ENCODE measurements at places on chromosomes 4 and X. TPM values are rescaled to one million over a fixed set of nuclear protein-coding genes. Genes with fewer than 3 reads are reported as not detected.
A peak's percentile ranks its signal among the peaks of the same experiment; 100 is the strongest.

DNA sequence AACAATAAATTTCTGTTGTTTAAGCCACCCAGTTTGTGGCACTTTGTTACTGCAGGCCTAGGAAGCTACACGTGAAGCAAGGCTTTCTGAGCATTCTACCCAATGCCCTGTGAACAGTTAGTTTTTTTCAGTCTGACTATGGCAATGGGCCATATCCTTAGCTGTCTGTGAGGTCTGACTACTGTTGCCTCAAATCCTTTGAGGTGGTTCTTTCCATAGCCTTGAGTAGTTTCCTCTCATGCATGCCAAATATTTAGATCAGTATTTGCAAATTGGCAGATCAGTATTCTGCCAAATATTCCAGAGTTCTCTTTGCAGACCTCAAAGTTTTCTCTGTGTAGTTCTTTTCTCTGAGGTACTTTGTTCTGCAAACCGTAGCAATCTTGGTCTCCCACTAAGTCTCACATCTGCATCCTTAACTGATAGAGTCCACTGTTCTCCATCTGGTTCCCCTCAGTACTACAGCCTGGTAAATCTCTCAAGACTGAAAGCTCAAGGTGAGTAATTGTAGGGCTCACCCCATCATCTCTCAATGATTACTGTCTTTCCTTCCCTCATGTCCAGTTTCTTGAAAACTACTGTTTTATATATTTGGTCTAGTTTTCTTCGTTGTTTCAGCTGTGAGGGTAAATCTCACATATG lies 984.9 kb upstream of the INTU start:
- DNase-seq = no peak

- DNase-seq = no peak
These were observed 93.8 kb downstream of the TLL1 start for GRCh38 chr4:165966833-165967232.

DNA sequence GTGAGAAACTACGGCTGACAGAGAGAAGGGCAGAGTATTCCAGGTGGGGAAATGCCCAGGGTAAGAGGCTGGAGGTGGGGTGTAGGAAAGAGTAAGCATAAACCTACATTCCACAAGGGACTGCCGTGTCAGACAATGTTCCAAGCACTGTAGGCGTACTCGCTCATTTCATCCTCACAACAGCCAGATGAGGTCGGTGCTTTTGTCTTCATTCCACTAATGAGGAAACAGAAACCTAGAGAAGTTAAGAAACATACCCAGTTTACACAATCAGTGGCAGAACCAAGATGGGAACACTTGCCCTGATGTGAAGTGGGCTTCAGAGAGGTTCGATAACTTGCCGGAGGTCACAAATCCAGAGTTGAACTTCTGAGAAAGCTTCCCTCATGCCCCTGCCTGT lies 4.6 kb downstream of the SASH3 start:
- no peak for DNase-seq

GRCh38 chr4:66451741-66452140 lies 781.5 kb upstream of the EPHA5 start:
- no peak for DNase-seq

DNA sequence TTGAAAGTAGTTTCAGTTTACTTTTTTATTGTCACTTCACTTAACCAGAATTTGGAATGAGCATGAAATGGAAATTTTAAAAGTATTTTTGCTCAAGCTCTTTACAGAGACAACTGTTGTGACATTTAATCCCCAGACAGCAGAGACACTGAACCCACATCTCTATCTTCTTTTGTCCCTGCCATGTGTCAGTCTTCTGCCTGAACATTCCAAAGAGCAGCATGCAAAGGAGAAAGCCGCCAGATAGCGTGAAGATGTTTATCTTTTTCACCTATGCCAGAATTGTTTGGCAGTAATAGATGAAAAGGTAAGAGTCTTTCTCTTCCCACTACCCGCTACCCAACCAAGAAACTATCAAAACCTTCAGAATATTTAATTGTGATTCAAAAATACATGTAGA lies 46.8 kb downstream of the NDNF start:
- no peak for DNase-seq

- DNase-seq = no peak
These were observed 956.1 kb downstream of the ADGRL3 start for GRCh38 chr4:62156205-62156604.

DNA sequence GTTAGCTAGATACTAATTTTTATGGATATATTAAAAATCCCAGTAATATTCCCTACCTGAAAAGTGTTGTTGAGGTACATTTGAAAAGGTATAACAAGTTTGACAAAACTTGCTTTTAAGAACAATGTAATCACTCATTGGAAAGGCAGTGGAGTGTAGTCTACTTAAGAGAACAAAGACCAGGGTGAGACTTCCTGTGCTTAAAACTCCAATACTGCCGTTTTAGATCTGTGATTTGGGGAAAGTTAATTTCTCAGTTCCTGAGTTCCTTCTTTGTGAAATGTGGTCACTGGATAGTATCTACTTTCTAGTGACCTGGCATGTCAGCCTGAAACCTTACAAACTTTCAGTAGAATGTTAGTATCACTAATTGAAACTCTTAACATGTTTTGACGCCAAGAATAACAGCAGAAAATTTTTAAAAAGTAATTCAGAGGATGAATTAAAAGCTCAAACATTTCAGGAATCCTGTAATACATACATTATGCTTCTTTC lies 56.8 kb downstream of the PCDH7 start:
- no peak for DNase-seq

- DNase-seq = no peak
These were observed 72.0 kb upstream of the PRDM5 start for GRCh38 chr4:120994521-120994920.

- DNase-seq = no peak
These were observed 26.2 kb downstream of the CCDC149 start for GRCh38 chr4:24886596-24886995.

DNA sequence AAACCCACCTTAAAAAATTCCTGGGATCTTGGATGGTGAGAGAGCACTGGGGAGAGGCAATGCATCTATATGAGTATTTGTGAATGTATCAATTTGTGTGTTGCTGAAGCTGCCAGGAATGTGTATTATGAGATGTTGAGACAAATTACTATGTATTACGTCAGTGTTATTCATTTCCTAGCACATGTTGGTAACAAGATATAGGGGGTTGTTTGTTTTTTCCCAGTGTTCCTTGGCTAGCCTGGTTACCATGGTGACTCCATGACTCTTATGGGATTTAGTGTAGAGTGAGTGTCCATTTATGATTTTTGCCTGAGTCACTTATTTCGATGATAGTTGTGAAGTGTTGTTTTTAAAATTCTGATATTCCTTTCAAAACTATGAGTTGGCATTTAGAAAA lies 65.6 kb downstream of the RAB40A start:
- no peak for DNase-seq

GRCh38 chrX:82219129-82219528 lies 1017.2 kb downstream of the SH3BGRL start:
- DNase-seq = no peak

- DNase-seq = no peak
These were observed 54.2 kb downstream of the RHOXF2B start for GRCh38 chrX:120023259-120023658.

GRCh38 chr4:184237612-184238011 lies 19.9 kb upstream of the ENPP6 start:
- DNase-seq = peak; percentile 72

DNA sequence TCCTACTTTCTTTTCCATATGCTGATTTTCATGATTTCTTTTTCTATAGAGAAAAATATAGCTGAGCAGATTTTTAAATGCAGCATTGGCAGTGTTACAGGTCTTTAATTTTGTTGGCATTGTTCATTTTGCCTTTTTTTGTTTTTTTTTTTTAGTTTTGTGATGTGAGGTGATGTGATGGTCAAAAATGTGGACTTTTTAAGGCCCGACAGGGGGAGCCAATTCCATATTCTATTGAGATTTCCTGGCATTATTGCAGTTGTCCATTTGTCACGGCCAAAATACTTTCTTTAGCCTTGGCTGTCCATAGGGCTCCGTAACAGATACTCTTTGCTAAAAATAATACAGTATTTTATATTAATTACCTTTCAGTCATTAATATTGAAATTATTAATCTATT lies 47.8 kb downstream of the SLIT2 start:
- DNase-seq = no peak

- DNase-seq = no peak
These were observed 228.9 kb downstream of the LHFPL1 start for GRCh38 chrX:112450810-112451209.

GPRASP1 gene
- total RNA-seq = 4.1 TPM

EFHC2 gene
- total RNA-seq = 0.24 TPM

SLC34A2 gene
- not detected for total RNA-seq

CTAG2 gene
- total RNA-seq = not detected

LANCL3 gene
- 0.02 TPM for total RNA-seq

PCDH7 gene
- total RNA-seq = not detected

VCX2 gene
- not detected for total RNA-seq

FAM47E gene
- not detected for total RNA-seq

AGTR2 gene
- total RNA-seq = not detected

VBP1 gene
- total RNA-seq = 89.7 TPM

SPANXC gene
- not detected for total RNA-seq

STPG2 gene
- not detected for total RNA-seq

VCX gene
- total RNA-seq = not detected

HHIP gene
- not detected for total RNA-seq

PAGE4 gene
- not detected for total RNA-seq

Measured in activated CD4-positive, alpha-beta memory T cell treated with anti-CD3 and anti-CD28 coated beads for 36 hours (primary cell).